ENCODE measurements at places on chromosomes 7 and 10. TPM values are rescaled to one million over a fixed set of nuclear protein-coding genes. Genes with fewer than 3 reads are reported as not detected.

The AP5Z1 gene
- total RNA-seq, result 15.8 TPM

The MRC1 gene
- 41.2 TPM for total RNA-seq

The UTF1 gene
- total RNA-seq, result not detected

DNA sequence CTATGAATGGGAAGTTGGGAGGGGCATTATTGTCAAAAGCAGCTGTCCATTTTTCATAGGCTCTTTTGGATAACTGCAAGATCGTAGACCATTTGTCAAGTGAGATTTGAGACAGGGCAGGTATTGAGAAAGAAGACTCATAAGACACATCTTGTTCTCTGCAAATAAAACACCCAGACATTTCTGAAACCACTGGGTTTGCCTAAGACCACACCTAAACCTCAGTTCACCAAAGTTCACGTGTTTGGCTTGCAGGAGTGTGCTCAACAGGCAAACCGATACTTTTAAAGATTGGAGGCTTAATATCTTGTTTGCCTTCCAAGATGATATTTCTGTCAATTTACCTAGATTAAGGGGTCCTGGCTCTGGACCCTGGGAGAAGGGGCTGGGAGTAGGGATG lies 628.4 kb downstream of the CALN1 start:
- DNase-seq, result no peak

DNA sequence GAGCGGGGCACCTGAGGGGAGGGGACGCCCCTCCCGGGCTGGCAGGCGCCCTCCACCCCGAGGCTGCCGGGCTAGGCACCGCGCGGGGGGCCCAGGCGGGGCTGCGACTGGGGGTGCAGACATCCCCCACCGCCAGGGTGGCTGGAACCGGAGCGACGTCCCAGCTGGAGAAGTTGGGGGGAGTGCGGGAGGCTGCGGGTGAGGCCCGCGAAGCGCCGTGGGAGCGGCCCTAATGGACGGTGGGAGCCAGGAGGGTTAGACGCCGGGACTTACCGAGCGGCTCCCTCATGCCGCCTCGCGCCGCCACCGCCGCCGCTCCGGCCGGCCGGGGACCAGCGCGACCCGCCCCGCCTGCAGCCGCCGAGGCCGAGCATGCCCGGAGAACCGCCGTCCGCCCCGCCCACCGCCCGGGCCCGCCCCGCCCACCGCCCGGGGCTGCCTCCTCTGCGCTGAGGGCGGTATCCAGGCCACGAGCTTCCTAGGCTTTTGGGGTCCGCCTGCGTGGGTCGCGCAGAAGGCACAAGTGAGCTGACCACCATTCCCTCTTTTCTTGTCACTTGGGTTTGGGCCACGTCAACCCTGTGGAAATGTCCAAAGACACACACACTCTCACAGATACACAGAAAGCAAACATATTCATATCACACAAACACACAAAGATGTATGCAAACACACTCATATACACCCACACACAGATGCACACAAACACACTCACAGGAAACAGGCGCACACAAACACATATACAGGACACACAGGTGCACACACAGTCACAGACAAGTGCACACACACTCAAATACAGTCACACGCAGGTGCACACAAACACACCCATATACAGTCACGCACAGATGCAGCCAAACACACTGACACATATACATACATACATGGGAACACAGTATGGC lies at the start of gene JCAD:
TSS of gene JCAD (minus strand) at position 378 of the 899 bp plus-strand sequence. CDS start 11,774 bp downstream, outside the sequence.
- DNase-seq, result no peak

DNA sequence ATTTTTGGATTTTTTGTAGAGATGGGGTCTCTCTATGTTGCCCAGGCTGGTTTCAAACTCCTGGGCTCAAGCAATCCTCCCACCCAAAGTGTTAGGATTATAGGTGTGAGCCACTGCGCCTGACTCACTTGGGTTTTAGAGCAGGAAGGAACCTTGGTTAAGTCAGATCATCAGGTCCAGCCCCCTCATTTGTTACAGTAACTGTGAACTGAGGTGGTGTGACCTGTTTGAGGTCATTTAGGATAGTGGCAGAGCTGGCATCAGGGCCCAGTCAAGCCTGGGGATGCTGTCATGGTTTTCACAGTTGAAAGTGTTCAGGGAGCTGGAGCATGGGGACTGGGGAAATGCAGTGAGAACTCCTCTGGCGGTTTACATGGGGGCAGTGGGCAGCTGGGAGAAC lies 159.6 kb downstream of the TAX1BP1 start:
- no peak for DNase-seq
